Central memory CD4-positive, alpha-beta T cell (primary cell): ENCODE measurements at places on chromosomes 2 and 18.

DNA sequence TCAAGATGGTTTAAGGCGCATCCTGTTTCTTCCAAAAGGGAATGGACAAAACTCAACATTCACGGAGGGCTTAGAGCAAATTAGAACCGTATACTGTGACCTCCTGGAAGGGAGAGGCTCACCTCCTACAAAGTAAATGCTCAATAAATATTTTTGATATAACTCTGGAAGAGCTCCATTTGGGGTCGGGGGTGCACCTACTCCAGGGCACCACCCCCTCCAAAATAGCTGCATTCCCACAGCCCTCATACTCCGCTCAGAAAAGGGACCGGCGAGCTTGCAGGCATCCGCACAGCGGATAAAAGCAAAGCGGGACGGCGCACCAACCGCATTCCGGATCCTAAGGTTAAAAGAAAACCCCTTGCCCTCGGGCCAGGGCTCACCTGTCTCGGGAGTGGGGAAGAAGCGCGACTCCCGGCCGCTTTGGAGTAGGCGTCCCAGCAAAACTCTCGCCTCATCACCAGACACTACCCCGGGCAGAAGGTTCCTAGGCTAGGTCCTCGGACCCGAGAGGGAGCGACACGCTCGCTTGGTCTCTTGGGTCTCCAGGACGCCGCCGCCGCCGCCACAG, 378 bp downstream of the WDPCP start:
- DNase-seq: no peak

DNA sequence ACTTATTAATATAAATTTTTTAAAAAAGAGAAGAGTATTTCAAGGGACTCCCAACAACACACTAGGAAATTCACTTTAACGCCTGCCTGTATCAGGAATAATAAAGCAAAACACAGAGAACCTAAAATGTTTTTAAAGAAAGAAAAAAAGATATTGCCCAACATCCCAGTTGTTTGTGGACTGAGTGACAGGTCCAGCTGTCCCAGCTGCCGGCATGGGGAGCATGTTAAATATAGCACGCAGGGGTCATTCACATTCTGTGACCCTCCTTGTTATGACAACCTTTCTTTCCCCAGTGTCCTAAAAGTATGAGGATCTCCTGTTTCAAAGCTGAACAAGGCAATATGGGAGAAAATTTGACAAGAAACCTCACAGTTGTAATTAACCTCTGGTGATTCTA, 4.4 kb downstream of the KLHL41 start:
- no peak for DNase-seq

DNA sequence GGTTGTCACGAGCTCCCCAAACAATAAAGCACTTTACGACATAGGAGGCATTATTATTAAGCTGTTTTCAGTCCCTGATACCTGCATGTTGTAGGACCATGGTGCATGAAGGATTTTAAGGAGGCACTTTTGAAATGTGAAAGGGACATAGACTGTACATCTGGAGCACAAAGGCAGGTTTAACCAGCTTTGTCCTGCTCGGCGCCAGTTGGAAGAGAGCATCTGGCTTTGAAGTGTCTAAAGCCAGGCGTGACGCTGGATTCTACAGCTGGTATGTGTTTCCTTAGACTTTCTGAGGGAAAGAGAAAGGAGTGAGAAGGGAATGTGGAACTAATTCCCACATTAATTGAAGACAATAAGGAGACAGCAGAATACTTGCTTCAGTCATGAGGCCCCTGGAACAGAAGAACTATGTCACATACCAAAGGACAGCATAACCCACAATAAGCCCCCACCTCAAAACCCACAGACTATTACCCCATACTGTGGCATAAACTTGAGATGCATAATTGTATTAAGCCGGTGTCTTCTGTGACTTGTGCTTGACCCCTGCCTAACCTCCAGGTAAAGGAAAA, 381.0 kb upstream of the MEX3C start:
- DNase-seq: no peak

DNA sequence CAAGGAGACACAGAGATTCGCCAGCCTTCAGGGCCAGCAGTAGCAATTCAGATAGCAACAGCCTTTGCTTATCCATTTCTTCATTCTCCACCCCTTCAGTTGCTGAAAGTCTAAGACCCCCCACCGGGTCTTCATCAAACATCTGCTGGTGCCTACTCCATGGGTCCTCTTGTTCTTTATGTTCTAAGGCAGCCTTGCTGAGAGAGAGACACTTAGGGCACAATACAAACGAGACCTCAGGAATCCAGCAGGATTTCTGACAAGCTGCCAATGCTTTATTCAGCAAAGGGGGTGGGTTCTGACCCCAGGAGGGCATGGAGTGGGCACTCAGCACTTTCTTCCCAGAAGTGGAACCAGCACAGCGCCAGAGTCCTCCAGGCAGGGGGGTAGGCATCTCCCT, 36.2 kb upstream of the CNGA3 start:
- DNase-seq: no peak

GRCh38 chr2:30266051-30266621, 34.8 kb downstream of the LBH start:
- peak; percentile 75 for DNase-seq

DNA sequence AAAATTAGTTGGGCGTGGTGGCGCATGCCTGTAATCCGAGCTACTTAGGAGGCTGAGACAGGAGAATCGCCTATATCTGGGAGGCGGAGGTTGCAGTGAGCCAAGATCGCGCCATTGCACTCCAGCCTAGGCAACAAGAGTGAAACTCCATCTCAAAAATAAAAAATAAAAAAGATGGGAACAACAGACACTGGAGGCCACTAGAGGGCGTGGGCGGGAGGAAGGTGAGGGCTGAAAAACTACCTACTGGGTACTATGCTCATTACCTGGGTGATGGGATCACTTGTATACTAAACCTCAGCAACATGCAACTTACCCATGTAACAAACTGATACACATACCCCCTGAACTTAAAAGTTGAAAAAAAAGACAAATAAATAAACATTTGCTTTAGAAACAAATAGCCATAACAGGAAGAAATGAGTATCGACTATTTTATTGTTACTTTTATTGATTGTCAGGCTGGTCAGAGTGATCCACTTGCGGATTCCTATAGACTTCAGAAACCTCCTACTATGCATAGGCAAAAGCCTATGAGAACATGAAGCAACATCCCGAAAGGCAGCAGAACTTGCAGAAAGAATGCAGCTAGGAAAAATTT, 61.0 kb downstream of the TMEM163 start:
- DNase-seq: peak; percentile 38

DNA sequence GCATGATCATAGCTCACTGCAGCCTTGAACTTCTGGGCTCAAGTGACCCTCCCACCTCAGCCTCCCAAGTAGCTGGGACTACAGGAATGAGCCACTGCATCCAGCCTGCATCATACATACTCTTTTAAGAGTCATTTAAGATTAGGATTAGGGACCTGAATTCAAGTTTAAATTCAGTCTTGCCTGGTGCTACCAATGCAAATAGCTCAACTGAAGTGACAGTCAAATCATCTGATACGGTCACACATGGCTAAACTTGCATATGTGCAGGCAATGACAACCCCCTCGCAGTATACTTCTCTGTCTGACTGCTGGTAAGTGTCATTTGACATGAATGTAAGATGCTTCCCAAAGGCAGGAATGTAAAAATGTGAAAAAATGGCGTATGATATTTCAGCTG, 31.8 kb upstream of the TMEM131 start:
- no peak for DNase-seq

DNA sequence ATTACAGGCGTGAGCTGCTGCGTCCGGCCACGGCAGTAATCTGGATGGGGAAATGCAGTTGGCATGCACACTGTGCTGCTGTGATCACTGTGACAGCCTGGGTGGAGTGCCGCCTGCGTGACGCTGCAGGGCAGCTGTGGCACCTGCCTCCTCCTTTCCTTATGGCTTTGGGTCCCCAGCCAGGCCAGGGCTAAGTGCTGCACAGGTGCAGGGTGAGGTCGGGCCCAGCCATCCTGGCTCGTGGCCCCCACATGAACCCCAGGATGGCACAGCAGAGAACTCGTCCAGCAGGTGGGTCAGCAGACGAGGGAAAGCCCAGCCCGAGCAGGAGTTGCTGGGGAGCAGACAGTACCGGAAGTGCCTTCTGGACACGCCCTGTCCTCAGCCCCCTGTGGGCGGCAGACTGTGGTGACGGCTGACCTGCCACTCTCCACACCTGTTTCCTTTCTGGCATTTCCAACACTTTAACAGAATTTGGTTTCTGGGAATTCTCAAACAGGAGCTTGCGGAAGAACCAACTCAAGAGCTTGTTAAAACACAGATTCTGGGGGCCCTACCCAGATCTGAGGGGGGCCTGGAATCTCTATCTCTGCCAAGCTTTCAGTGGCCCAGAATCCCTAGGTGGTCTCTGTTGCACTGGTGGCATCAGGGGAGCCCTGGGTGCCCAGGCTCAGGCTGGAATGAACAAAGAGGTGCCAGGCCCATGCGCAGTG, 16.9 kb downstream of the HS1BP3 start:
- no peak for DNase-seq

GRCh38 chr2:236565879-236566402, 3.7 kb upstream of the ACKR3 start:
- no peak for DNase-seq

GRCh38 chr2:38130876-38131275, 54.9 kb upstream of the CYP1B1 start:
- no peak for DNase-seq

DNA sequence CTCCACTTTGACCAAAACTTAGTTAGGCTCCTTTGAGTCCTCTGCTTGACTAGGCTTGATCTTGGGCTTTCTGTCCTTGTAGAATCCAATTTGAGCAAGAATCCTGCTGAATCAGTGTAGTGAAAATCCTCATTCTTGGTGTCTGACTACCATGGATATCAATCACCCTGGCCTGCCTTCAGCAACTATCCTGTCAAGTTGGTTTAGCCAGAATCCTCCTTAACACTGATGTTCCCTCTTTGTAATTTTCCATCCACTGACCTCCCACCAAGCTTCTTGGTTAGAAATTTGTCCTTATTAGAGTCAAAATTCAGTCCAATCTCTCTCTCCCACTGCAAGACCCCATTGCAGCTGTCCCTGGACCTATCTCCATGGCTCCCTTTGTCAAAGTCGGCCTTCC, 494 bp upstream of the RBM45 start:
- no peak for DNase-seq

- no peak for DNase-seq
Observed at GRCh38 chr2:20352230-20352578, 1.6 kb upstream of the PUM2 start.

DNA sequence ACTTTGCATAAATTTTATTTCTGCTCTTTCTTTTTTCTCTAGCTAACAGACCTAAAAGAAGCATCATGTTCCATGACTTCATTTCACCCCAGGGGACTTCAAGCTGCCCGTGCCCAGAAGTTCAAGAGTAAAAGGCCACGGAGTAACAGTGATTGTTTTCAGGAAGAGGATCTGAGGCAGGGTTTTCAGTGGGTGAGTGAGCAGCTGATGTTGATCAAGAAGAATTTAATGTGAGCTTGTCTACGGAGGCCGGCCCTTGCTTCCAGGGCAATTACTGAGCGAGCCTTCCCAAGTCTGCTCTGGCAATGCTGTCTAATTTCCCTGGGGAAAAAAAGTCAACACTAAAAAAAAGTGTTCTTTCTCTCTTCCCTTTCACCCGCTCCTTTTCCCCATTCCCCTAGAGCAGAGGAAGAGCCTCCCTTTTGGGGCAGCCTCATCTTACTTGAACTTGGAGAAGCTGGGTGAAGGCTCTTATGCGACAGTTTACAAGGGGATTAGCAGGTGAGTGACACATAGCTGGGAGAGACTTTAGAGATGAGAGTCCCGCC, 1.2 kb downstream of the CDK15 start:
- no peak for DNase-seq

- no peak for DNase-seq
Observed at GRCh38 chr2:41900101-41900577, 147.7 kb upstream of the PKDCC start.

DNA sequence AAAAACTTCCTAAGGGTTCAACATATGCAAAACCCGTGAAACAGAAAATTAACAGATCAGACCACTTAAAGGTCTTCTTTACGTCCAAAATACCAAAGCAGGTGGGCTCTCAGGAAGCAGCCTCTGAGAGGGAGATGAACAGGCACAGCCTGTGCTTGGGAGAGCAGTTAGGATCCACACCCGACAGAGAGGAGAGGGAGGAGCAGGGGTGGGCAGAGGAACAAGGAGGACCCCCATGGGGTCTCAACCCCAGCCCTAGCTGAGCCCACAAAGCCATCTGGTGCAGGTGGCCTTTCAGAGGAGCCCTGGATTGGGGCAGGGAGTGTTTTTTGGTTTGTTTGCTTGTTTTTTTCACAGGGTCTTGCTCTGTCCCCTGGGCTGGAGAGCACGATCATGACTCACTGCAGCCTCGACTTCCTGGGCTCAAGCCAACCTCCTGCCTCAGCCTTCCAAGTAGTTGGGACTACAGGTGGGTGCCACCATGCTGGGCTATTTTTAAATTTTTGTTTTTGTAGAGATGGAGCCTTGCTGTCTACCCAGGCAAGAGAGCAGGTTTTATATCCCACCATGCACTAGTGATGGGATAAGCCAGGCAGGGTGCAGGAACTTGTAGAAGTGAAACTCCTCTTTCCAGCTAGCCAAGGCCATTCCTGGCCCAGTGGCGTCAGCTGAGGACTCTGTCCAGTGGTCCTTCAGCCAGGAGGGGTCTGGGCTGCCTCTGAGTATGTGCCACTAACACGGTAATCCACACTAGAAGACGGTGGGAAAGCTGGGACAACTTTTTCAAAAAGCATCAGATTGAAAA, 154.1 kb upstream of the HDAC4 start:
- no peak for DNase-seq

DNA sequence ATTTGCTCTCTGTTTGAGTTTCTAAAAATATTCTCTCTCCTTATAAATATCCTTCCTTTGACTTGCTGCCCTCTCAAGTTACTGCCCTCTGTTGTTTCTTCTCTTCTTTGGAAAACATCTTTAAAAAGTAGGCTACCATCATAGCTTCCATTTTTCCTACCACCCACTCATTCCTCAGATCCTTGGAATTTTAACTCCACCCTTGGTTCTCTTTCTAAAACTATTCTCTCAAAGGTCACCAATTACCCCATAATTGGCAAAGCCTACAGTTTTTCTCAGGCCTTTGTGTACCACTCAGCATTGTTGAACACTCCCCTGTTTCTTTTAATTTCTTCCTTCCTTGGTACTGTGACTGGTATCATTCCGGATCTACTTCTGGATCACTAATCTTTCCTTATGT, 43.0 kb upstream of the ITGAV start:
- no peak for DNase-seq

GRCh38 chr2:23508066-23508390, 123.0 kb downstream of the KLHL29 start:
- no peak for DNase-seq
